ENCODE measurements at places on chromosomes 16 and 17. TPM values are rescaled to one million over a fixed set of nuclear protein-coding genes. Genes with fewer than 3 reads are reported as not detected.

CYGB gene
- 6.8 TPM for polyA plus RNA-seq

HOXB5 gene
- polyA plus RNA-seq: 234 TPM

AIPL1 gene
- not detected for polyA plus RNA-seq

PRSS53 gene
- 0.58 TPM for polyA plus RNA-seq

SPATA22 gene
- 0.46 TPM for polyA plus RNA-seq

KRT9 gene
- not detected for polyA plus RNA-seq

C1QBP gene
- polyA plus RNA-seq: 146 TPM

Measured in brain (organoid and tissue), 16 donors.